ENCODE measurements at places on chromosomes 16 and 17.

GRCh38 chr16:4053301-4053845 lies 62.9 kb downstream of the ADCY9 start:
- DNase-seq = no peak

DNA sequence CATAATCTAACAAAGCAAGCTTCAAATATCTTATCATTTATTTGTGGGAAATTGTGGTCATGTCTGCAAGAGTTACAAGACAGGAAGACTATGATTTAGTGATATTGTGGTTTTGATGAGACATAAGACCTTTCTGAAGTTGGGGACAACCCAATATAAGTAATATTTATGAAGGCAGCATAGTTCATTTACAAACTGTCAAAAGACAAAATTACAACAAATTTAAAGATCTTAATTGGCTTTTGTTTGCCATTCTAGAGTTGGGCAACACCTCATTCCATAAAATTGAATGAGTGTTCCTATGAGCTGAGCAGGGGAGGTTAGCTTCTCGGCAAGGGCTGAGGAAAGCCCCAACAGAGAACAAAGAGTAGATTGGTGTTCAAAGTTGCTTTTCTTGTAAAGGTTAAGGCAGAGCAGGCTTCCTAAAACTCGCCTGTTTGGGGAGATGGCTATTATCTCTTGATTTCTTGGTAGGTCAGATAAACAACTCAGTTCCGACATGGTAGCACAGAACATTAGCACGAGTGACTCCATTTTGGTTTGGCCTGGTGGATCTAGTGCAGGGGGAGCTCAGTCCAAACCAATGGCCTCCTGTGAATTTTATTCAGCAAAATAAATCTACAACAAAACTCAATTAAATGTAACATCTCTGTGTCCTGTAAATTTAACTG lies 10.9 kb upstream of the MMD start:
- DNase-seq = no peak

DNA sequence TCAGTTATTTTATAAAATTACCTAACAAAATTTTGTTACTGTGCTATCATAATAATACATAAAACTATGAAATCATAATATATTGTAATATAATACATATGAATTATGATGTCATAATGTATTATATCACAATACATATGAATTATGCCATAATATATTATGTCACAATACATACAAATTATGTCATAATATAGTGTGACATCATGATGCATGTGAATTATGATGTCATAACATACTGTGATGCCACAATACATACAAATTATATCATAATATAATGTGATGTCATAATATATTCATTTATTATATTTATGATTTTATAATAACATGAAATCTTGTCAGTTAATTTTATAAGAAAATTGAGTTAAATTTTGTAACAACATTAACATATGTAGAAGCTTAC lies 2021.6 kb downstream of the TP53TG3F start:
- DNase-seq = no peak

DNA sequence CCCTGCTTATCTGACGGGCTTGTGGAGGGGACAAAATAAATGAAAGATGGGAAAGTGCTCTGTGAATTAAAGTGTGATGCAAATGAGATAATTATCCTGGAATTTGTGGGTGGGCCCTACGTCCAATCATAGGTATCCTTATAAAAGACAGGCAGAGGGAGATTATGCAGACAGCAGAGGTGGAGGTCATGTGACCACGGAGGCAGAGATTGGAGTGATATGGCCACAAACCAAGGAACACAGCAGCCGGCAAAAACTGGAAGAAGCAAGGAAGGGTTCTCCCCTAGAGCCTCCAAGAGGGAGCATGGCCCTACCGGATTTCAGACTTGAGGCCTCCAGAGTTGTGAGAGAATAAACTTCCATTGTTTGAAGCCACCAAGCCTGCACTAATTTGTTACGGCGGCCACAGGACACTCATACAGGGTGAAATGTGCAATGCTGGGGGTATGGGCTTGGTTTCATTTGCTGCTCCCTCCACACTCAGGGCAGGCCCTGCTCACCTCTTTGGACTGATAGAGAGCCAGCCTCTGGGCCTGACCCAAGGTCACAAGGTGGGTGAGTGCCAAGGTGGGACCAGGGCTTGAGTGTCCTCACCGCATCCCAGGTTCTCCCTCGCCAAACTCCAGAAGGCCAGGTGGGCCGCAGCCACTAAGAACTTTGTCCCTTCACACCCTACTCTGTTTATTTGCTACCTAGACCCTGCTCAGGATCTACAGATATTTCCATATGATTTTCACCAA lies 149.6 kb upstream of the TNRC6C start:
- DNase-seq = no peak

DNA sequence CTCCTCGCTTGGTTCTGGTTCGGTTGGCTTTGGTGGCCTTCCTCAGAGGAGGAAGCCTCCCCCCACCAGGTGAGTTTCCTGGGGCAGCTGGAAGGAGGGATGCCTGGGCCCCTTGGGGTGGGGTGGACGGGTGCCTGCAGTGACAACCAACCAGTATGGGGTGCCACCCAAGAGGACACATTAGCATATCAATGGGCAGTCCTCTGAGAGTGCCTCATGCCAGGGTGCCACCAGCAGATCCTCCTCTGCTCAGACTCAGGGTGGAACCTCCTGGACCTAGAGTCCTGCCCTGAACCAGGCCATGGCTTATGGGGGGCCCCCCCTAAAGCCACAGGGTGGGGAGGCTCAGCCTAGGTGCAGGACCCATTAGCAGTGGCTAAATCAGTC lies 2.7 kb downstream of the PPP1R1B start:
- DNase-seq = no peak

DNA sequence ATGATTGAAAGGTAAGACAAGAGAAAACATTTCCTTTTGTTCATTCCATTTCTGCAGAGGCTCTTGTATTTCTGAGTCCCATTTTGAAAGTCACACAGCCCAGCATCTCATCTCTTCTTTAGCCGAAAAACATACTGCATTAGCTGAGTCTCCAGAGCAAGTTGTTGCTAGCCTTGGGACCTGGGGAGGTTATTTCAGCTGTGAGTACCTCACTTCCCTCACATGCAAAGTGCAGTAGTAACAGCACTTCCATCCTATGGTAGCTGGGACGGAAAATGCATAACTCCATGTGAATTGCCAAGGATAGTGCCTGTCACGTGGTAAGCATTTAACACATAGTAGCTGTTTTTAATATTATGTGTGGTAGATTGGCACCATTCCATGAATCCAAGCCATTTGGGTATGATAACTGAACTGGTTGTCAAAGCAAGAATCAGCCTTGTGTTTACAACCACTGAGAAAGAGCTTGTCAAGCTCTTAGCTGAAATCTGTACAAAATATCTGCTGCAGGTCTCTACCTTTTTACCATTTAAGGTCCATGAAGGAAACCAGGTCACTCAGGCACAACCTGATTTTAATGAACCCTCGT lies 345.7 kb downstream of the CDH13 start:
- DNase-seq = no peak

GRCh38 chr17:32486701-32487472 lies at the start of gene CDK5R1:
Gene CDK5R1 (plus strand): TSS chr17:32486993. CDS start chr17:32487621, 628 bp downstream.
- DNase-seq = peak; percentile 82

DNA sequence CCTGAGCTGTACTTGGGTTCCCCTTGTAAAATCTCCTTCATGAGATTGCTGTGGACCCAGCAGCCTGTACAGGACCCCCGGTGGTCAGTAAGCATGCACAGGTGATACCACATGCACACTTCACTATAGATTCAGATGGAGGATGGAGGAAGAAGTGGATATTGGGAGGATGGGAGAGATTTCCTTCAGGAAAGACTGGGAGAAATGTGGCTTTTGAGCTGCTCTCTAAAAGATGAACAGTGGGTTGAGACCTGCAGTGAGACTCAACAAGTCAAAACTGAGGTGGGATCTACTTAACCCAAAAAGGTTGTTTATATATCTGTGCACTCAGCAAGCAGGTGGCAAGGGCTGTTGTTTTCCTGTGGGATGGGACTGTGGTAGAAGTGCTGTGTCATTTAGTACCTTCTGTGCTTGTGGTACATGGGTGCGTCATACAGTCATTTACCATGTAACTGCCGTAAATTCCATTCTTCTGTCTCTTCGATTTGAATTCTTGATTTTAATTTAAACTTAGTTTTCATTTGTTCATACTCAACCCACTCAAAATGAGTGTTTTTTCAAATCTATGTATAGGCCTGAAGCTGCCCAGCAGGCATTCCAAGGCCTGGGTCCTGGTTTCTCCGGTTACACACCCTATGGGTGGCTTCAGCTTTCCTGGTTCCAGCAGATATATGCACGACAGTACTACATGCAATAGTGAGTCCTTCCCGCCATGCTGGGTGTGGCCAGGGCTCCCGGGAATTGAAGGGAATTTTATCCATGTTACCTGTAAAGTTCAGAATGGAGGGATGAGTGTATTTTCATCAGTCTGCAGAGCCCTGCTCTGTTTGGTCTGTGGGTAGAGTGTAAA lies 6.9 kb downstream of the HERPUD1 start:
- DNase-seq = peak; percentile 34

GRCh38 chr17:33234930-33235685 lies 58.0 kb downstream of the ASIC2 start:
- no peak for DNase-seq

GRCh38 chr17:28864991-28865849 lies 10.4 kb downstream of the ERAL1 start:
- DNase-seq = no peak

- DNase-seq = no peak
These were observed 4.0 kb upstream of the TMEM88 start for GRCh38 chr17:7850701-7851437.

GRCh38 chr17:82980632-82981031 lies 98.8 kb upstream of the METRNL start:
- no peak for DNase-seq

- DNase-seq = peak; percentile 40
These were observed 35.1 kb downstream of the IGF2BP1 start for GRCh38 chr17:49031965-49032928.

GRCh38 chr17:73133911-73134649 lies 30.7 kb upstream of the SSTR2 start:
- no peak for DNase-seq

DNA sequence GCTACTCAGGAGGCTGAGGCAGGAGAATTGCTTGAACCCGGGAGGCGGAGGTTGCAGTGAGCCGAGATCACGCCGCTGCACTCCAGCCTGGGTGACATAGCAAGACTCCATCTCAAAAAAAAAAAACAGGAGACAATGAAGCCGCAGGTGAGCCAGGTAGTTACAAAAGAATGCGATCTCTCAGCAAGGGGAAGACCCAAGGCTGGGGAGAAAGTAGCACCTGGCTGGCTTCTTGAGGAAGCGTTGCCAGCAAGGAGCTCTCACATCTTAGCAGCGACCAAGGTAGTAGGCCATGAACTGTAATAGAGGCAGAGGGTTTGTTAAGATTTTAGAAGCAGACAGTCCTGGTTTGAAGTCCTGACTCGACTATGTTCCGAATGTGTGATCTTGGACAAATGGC lies 175.0 kb downstream of the AIPL1 start:
- DNase-seq = no peak

GRCh38 chr17:81401723-81402529 lies 6.7 kb downstream of the BAHCC1 start:
- no peak for DNase-seq

DNA sequence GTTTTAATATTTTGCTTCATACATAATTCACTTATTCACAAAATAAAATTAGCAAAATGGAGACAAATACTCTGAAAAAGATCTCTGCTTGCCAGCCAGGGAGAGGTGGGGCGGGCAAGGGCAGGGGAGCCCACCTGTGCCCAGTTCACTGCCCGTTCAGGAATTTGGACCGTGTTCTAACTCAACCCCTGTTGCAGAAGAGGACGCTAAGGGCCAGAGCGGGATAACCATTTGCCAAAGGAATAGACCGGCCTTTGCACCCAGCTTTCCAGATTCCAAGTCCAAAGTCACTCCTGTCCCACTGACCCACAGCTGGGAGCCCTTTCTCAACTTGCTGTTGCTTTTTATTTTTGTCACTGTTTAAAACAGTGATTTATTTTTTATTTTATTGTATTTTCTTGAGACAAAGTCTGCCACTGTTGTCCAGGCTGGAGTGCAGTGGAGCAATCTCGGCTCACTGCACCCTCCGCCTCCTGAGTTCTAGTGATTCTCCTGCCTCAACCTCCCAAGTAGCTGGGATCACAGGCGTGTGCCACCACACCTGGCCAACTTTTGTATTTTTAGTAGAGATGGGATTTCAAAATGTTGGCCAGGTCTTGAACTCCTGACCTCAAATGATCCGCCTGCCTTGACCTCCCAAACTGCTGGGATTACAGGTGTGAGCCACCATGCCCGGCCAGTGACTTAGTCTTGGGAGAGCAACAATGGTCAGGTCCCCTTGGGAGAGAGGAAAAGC lies 2.7 kb upstream of the PIEZO1 start:
- DNase-seq = no peak

- DNase-seq = no peak
These were observed 55.0 kb downstream of the SNTB2 start for GRCh38 chr16:69241926-69242325.

- peak; percentile 70 for DNase-seq
These were observed 681 bp downstream of the TMEM102 start for GRCh38 chr17:7435676-7436555.

DNA sequence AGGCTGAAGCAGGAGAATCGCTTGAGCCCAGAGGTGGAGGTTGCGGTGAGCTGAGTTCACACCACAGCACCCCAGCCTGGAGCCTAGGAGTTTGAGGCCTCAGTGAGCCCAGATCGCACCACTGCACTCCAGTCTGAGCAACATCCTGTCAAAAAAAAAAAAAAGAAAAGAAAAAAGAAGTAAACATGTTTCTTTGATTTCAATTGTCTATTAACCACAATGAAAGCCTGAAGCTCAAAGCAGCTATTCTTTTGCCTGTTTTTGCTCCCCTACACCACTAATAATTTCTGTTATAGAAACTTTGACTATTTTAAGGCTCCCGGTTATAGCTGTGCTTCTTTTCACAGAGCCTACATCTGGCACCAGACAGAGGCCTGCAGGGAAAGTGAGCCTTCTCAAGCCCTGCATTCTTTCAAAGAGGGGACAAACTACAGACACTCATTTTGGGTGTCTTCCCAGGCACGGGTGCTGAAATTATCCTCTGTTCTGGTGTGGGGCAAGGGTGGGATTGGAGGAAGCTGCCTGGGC lies 14.2 kb upstream of the SLC52A1 start:
- peak; percentile 89 for DNase-seq

DNA sequence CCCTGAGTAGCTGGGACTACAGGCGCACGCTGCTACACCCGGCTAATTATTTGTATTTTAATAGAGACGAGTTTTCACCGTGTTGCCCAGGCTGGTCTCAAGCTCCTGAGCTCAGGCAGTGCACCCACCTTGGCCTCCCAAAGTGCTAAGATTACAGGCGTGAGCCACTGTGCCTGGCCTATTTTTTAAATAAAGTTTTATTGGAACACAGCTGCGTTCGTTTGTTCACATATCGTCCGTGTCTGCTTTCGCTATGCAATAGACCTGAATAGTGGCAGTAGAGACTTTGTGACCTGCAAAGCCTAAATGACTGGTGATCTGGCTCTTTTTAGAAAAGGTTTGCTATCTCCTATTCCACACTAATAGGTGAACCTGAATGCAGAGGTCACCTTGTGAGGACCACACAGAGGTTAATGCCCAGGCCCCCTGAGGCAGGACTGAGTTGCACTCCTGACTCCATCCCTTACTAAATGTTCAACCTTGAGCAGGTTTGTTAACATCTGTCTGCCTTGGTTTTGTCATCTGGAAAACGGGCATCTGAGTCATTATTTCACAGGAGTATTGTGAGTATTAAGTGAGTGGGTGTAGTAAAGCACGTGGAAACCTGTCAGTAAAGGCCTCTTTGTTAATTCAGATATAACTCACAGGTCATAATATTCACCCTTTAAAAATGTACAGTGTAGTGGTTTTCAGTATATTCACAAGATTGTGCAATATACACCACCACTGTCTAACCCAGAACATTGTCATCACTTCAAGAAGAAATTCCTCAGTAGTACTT lies 157.5 kb upstream of the CACNG5 start:
- no peak for DNase-seq
